ENCODE measurements at places on chromosomes 3 and 15.

- no peak for DNase-seq
These were observed 1.5 kb upstream of the CACNA2D3 start for GRCh38 chr3:54120657-54121413.

DNA sequence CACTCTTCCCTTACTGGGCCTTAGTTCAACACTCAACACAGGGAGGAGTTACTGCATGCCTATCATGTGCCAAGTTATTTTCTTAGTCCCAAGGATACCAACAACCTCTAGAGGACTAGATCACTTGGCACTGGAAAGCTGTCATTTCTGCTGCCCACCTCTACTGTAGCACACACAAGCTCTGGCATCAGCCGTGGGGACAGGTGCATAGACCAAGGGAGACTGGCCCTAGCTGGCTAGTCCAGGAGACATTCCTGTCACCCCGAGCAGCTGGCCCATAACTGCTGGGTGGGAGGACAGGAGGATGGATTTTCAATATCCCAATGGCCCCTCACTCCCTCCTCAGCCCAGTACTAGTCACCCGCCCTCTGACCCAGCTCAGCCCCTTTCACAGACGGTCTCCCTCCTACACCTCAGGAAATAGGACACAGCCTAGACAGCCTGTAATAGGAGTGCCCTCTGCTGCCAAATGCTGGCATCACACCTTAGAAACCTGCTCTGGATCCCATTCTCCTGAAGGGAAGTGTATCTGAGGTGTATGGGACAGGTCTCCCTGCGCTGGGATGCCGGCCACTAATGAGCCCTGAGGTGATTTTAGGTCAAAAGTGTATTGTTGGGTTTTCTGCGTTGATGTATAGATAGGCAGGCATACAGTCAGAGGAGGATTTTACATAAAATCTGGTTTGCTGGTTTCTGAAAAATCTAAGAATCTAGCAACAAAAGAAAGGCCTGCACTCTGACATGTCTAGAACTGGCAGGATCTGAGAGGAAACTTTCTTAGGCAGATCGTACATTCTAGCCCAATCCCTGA lies 3.4 kb upstream of the DZIP1L start:
- DNase-seq: no peak

DNA sequence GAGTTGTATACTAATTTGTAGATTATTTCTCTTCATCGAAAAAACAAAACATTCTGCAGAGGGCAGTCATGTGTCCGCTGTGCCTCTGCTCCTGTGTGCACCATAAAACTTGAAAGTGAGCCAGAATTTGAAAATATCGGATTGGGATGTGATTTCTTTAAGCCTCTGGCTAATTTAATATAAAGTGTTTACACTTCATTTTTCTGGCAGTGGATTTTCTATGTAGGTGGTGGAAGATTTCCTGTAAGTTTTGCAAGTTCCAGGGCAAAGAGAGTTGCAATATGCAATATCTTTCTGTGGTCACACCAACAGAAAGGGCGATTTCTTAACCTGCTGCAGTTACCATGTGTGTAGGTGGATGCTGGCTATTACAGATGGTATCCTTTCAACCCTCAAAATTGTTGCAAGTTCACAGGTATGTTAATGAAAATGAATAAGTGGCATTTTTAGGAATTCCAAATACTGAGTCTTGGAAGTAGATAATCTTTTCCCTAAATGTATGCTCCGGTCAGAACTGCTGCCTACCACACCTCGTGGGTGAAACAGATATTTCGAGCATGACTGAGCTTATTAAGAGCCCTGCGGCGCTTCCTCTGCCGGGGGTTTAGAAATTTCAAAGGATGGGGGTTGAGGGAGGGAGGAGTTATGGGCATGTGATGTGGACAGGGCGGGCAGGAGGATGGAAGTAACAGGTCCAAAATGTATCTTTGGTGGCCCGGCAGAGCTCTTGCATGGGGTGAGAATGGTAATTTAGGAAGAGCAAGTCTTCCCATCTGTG lies 134.0 kb downstream of the PGPEP1L start:
- peak; percentile 66 for DNase-seq

DNA sequence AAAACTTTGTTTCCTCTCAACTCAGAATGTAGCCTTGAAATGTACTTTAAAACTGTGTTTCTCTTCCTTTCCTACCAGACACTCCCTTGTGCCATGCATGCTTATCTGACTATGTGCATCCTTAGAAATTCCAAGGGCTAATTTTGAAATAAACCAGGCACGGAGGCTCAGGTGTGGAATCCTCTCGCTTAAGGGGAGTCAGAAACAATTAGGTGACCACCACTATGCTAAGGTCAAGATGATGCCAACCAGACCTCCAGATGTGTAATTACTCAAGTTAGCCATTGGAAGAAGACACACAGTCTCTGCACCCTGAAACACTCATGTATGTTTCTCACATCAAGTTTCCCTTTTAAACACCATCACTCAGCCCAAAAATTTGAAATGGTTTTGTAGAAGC lies 572.1 kb downstream of the VGLL3 start:
- no peak for DNase-seq

DNA sequence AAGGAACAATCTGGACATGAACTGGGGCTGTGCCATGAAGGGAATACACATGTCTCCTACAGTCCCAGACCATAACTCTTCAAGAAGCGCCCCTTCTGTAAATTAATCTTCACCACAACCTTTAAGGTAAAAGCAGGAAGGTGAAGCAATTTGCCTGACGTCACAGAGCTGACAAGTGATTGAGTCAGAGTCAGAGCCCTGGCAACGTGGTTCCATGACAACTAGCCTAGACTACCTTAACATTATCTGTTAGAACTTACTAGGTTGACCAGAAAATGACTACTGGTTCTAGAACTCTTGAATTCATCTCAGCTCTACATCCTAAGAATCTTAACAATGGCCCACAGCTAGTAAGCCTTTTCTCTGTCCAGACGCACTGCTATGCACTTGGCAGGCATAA lies 124.6 kb downstream of the NTRK3 start:
- DNase-seq: no peak

DNA sequence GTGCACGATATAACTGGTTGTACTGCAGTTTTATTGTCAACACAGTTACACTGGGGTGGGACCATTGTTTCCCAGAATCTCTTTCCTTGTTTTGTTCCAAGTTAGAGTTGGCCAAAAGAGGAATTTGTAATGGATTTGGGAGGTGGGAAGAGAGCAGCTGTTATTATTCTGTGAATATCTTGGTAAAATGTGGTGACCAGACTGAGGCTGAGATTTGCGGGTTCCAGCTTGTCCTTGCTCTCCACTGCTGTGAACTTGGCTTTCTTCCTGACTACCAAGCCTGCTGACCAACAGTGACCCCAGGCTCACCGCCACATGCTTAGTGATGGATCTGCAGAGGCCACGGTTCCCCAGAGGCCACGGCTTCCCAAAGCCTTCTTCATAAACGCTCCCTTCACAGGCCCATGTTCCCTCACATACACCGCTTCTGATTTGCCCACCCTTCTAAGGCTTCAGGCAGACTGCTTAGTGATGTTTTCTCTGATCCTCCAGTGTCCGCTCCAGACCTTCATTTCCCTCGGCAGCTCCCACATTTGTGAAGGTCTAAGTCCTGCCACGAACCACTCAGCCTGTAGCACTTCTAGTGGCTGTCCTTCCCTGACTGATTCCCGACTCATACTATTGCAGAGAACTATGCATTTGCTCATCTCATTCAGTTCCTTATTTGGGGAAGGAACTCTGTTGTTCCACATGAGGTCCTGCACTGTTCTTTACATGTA lies 525.5 kb upstream of the RGMA start:
- no peak for DNase-seq

DNA sequence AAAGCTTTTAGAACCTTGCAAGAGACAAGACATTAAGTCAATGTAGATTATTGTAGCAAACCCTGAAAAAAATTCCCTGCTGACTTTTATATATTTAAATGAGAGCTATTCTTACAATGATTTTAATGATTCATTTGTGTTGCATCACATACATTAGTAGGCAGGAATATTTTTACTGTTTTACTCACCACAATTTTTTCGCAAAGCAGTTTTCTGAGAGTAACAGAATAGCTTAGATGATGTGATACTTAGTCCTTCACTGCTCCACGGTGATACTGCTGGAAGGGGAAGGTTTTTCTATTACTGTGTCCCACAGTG lies 43.9 kb upstream of the CLRN1 start:
- peak; percentile 65 for DNase-seq

- DNase-seq: no peak
These were observed 11.5 kb upstream of the TFG start for GRCh38 chr3:100697723-100698285.

GRCh38 chr15:90362936-90363212 lies 10.8 kb downstream of the ZNF774 start:
- peak; percentile 67 for DNase-seq

- no peak for DNase-seq
These were observed 72.7 kb downstream of the UBE2E2 start for GRCh38 chr3:23275814-23276213.

All from AG09309 (cell line).